Cardiac muscle cell (in vitro differentiated cells and primary cell): ENCODE measurements at places on chromosomes 12 and 14.

DNA sequence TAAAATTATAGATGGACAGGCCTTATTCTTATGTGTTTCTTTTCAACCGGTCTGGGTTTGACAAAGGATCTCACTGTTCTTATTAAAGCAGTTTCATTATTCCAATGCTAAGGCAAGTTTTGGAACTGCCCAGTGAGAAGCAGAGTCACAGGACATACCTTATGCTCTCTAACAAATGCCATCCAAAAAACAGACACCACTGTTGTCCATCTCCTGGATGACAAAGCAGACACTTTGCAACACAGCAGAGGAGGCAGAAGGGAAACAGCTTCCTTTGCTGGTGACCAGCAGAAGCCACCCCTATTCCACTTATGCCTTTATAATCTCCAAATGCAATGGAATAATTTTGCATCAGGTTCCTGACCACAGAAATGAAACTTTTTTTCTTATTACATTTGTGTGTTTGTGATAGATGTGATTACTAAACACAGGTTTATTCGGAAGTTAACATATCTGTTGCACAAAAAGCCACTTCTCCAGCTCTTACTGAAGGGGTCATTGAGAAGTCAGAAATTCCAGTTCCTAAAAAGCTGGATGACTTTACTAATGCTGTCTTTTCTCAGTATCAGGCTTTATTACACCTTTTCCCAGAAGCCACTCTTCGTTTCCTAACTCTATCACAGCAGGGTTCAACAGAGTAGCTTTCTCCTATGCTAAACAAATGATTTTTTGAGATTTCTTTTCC, 115.6 kb downstream of the BTG1 start:
- no peak for DNase-seq

DNA sequence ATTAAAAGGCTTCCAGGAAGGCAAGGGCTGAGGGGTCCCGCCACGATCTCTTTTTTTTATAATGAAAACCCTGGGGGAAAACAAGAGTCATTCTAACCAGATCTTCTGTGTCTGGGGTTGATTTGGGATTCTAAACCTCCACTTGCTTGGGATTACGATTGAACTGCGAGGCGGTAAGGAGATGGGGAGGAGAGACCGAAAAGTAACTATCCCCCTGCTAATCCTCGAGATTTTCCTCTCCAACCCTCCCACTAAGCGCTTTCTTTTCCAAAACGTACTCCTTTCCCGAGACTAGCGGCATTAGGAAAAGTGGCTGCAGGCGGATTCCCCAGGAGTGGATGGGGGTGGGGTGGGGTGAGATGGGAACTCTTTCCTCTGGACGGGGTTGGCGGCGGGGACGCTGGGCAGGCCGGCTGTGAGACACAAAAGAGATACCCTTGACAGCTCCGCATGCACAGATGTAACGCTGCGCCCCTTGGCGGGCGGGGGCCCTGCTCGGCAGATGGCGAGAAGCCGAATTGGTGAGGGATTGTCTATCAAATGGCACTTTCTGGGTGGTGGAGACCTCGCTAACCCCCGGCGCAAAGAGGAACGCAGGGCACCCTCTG, 830 bp upstream of the SRRM4 start:
- DNase-seq = peak; percentile 28

GRCh38 chr14:57863471-57863870, 2.4 kb downstream of the SLC35F4 start:
- no peak for DNase-seq

DNA sequence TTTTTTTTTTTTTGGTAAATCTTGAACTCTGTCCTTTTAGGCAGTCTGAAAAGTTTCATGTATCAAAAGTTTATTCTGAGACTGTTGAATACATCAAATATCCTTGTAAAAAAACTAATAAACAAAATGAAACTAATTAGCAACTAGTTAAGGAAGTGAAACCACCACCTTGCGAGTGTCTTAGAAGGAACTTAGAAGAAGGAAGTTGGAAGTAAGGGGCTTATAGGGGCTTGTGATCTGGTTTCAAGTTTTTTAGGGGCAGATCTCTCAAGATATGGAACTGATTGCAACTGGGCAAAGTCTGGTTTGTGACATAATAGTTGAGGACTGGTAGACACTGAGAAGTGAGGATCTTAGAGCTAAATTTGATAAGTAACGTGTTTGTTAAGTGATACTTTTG, 748.8 kb downstream of the C12orf50 start:
- no peak for DNase-seq

- DNase-seq = peak; percentile 50
Observed at GRCh38 chr12:32918890-32919801, 22.6 kb upstream of the PKP2 start.

GRCh38 chr12:121776190-121777098, 17.0 kb downstream of the RHOF start:
- peak; percentile 73 for DNase-seq

DNA sequence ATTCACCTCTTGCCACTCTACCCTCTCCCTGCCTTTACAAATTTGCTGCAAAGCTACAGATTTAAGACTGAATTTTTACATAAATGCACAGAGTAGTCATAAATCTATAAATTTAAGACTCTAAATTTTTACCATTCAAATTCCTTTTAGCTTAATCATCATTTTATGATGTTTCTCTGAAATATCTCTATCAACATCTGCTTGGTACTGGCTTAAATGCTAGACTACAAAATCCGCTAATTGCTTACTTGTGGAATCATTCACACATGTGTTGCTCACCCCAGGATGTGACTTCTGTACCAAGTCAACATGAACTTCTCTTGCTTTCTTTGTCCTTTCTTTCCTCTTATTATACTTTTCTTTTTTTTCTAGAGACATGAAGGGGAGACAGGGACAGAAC, 109.2 kb downstream of the GALC start:
- no peak for DNase-seq

- peak; percentile 2 for DNase-seq
Observed at GRCh38 chr14:93788543-93789227, 400 bp upstream of the PRIMA1 start.

- no peak for DNase-seq
Observed at GRCh38 chr12:96221391-96221790, 27.2 kb downstream of the ELK3 start.

DNA sequence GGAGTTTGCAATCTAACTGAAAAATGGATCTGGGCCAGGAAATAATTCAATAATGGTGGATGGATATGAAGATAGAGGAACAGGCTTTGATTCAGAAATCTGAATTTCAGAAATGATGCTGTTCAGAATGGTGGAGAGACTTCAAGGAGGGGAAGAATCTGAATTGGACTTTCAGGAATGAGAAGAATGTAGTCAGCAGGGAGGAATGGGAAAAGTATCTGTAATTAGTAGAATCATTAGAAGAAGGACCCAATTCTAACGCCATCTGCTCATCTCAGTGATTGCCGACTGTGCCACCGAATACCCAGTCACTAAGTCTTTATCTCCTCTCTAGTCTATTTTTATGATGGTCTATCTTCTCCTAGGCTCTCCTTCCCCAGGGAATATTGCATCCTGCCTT, 363.2 kb downstream of the GALC start:
- no peak for DNase-seq

- DNase-seq = no peak
Observed at GRCh38 chr12:15778126-15778525, 11.1 kb downstream of the EPS8 start.

- DNase-seq = no peak
Observed at GRCh38 chr12:110819646-110820045, 27.1 kb upstream of the CCDC63 start.
